NCI-H1436 treated with DMSO at 0.1 percent for 48 hours (cell line): ENCODE measurements at places on chromosomes 7 and 10.

DNA sequence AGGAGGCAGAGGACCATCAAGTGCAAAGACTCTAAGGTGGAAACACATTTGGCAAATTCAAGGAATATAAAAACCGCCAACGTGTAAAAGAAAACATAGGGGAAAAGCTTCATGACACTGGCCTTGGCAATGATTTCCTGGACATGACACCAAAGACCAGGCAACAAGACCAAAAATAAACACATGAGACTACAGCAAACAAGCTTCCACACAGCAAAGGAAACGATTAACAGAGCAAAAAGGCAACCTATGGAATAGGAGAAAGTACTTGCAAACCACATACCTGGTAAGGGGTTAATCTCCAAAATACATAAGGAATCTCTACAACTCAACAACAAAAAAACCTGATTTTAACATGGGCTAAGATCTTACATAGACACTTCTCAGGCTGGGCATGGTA lies 3.5 kb downstream of the GSTO1 start:
- no peak for DNase-seq

DNA sequence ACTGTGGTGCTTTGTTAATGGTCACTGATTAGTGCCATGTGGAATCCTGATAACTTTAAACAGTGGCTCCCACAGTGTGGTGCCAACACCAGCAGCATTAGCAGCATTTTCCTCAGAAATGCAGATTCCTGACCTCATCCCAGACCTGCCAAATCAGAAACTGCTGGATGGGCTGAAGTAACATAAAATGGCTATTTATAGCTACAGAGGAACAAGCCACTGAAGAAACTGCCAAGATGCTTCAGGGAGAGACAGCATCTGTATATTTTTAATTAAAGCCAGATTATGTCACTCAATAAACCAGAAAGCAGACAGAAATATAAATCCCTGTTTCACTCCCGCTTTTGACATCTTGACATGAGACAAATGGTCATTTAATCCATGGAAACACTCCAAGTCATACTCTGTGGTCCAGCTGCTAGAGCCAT lies 178.5 kb downstream of the AMPH start:
- DNase-seq: no peak

- DNase-seq: no peak
These were observed 342 bp downstream of the OR2AE1 start for GRCh38 chr7:99876491-99876890.

DNA sequence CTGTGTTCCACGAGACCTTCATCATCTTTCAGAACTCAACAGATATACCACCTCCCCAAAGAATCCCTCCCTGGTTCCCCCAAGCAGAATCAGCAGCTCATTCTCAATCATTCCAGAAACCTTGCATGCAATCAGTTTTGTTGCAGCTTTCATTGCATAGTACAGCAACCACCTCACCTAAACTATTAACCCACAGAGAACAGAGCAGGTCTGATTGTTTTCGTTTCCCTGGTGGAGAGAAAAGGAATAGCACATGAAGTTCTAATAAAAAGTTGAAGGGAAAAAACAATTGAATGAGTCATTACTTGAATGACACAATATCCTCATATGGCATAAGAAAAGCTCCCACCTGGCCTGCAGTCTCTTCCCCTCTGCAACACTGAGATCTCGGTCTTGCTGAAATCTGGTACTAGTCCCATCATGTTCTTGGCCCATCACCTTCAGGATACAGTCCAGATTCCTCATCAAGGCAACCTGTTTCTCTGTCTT lies 147.1 kb upstream of the GDF10 start:
- no peak for DNase-seq

DNA sequence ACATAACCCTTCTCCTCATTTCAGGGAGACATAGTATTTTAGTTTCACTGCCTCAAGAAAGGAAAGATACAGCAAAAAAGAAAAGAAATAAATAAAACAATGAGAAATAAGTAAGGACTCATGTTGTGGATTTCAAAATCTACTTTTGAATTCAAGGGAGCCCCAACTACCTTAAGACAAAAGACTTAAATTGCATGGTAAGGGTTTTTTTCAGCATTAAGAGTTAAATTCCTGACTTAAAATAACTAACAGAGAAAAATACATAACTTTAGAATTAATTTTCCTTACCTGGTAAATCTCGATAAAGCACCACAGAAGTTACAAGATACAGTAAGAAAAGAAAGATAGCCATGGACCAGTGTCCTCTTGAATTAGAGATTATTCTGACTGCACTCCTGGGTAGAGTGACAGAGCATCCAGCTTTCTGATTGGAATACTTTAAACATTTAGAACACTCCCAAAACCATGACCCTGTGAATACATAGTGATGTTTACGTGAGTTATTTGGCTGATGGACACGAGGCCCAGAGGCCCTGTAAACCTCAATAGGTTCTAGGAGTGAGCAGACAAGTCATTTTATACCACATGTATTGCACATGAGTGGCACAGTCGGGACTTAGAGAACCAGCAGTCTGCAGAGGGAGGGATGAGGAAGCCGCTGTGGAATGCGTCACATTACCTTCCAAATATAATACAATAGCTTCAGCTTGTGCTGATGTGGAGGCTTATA lies 292.5 kb upstream of the SEMA3C start:
- no peak for DNase-seq

DNA sequence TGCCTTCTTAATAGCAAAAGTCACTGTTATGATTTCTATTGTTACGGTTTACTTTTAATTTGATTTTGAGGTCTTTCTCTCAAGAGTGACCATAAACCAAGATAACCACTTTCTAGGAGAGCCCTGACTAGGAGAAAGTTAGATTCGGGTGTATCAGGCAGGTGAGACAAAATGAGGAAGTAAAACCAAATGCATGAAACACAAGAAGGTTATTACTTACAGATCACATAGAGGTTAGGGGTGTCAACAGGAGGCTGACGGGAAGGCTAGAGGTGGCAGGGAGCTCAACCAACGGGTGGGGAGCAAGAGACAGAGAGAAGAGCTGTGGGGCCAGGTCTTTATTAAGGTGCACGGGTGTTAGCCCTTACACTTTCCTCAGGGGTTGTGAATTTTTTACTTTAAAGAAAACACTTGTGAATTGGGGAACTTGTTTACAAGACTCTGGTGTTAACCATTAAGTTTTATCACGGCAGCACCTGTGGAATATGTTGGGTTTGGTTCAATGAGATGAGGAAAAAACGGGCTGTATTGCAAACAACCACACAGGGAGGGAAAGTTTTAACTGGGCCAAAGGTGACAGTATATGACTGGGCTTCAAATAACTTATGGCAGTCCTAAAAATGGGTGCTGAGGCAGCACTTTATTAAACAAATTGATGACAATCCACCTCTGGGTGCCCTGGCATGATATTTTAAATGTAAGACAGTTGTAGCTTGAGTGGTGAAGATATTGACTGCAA lies 154.9 kb downstream of the SDHAF3 start:
- DNase-seq: no peak
